ENCODE measurements at places on chromosomes 5 and 9.

DNA sequence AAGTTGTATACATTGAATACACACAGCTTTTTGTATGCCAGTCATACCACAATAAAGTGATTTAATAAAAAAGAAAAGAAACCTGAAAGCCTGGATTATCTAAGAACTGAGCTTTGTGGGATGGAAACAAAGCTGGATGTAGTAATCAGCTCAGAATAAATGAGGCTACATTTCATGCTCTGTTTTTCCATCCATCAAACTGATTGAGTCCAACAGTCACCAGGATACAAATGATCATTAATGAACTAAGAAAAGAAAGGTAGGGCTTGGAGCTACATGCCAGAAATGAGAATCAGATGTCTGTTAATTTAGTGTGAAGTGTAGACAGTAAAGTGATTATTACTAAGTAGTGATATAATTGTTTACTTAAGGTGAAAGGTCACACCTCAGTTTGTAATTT is 109.8 kb upstream of the TARS1 start:
- DNase-seq = no peak

DNA sequence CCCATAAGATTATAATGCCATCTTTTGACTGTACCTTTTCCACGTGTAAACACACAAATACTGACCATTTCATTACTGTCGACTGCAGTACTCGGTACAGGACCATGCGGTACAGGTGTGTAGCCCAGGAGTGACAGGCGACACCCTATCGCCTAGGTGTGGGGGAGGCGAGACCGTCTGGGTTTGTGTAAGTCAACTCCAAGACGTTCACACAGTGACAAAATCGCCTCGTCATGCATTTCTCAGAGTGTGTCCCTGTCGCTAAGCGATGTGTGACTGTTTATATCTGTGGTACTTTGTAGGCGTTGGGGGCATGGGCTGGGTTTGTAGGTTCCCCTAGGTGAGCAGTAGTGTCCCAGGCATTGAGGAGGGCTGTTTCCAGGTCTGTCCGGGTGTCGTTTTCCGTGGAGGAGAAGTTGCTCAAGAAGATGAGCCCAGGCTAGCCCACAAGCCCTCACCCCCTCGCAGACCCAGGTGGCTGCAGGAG is 20.3 kb downstream of the NEK6 start:
- DNase-seq = peak; percentile 40

- no peak for DNase-seq
Measured at GRCh38 chr9:96514108-96514799, 64.3 kb downstream of the HABP4 start.

GRCh38 chr5:13662626-13663025 is 281.9 kb downstream of the DNAH5 start:
- DNase-seq = no peak

GRCh38 chr5:39437467-39437866 is 12.7 kb upstream of the DAB2 start:
- no peak for DNase-seq

DNA sequence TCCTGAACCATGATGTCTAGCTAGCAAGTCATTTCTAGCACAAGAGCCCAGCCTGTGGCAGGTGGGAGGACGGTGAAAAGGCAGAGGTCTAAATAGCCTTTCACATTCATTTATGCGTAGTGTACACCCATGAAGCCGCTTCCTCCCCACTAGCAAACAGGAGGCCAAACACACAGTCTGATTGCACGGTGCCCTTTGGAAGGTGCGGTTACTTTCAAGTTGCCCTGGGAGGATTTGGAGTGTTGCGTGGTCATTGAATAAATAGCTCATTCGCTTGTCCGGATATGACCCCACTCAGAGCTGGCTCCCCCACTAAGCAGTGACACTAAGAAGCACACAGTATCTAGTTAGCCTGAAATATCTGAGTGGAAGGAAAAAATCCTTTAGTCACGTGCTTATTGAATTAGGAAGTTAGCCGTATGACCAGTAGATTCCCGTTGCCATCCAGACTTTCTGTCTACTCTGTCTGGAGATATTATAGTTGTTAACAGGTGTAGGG is 664 bp upstream of the ARSB start:
- DNase-seq = peak; percentile 17

GRCh38 chr5:82656341-82656761 is 378.2 kb upstream of the RPS23 start:
- DNase-seq = no peak

DNA sequence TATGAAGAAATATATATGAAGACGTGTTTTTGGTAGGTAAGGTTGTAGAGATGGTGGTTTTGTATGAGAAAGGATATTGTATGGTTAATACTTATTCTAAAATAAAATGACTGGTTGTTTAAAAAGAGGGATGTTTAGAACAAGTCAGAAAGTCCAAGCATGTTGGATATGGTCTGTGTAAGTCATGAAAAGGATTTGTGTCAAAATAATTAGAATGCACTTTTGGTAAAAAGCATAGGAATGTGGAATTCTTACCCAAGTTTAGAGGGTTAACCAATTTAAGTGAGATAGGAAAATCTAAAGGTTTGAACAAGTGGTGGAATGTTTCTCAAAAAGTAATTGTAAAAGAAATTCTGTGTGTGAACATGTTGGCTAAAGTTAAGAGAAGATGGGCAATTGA is 1556.5 kb upstream of the C9orf72 start:
- no peak for DNase-seq

DNA sequence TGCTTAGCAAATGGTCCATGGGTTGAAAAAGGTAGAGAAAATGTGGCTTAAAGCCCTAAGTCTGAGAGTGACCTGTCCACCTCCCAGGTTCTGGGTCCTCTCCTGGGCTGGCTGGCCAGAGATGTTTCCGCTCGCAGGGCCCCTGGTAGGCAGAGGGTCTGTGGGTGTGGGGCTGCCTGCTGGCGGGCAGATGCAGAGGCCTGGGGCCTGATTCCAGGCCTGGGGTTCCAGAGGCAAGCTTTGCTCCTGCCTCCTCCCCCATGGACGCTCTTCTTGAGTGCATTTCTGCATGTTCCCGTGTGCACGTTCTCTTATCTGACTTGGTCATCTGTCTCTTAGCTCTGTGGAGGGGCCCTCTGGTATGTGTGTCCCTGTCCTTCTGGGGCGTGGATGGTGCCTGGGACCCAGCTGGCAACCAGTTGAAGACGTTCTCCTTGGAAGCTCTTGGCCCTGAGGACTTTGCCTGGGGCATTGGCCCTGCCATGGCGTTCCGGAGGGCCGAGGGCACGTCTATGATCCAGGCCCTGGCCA is 3.8 kb downstream of the MIGA2 start:
- peak; percentile 22 for DNase-seq

DNA sequence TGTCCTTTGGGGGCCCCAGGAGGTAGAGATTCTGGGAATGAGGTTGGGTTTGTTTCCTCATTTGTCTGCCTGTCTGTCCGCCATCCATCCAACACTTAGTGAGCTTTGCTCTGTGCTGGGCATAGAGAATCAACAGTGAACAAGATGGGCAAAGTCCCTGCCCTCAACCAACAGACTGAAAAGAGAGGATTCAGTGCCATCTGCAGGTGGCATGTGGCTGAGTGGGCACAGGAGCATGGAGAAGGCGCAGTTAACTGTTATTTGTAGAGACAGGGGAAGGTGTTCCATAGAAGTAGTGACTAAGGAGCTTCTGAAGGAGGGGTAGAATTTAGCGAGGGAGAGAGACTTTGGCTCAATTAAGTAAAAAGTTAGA is 23.1 kb downstream of the POLR1E start:
- no peak for DNase-seq

GRCh38 chr9:2469681-2470221 is 151.8 kb upstream of the VLDLR start:
- no peak for DNase-seq

DNA sequence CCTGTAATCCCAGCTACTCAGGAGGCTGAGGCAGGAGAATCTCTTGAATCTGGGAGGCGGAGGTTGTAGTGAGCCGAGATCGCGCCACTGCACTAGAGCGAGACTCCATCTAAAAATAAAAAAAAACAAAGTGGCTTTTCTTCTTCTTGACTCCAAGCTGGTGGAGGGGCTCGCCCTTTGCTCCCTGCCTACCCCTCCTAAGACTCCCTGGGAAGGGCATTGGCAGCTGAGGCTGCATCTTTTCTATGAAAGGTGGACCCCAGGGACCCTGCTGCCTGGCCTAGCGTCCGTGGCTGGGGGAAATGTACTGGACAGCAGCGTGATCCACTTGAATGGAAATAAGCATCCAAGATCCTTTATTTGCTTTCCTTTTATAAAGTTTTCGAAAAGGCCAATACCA is 24.0 kb downstream of the ROPN1L start:
- DNase-seq = no peak

GRCh38 chr9:121783521-121784507 is 132.4 kb downstream of the DAB2IP start:
- peak; percentile 86 for DNase-seq

DNA sequence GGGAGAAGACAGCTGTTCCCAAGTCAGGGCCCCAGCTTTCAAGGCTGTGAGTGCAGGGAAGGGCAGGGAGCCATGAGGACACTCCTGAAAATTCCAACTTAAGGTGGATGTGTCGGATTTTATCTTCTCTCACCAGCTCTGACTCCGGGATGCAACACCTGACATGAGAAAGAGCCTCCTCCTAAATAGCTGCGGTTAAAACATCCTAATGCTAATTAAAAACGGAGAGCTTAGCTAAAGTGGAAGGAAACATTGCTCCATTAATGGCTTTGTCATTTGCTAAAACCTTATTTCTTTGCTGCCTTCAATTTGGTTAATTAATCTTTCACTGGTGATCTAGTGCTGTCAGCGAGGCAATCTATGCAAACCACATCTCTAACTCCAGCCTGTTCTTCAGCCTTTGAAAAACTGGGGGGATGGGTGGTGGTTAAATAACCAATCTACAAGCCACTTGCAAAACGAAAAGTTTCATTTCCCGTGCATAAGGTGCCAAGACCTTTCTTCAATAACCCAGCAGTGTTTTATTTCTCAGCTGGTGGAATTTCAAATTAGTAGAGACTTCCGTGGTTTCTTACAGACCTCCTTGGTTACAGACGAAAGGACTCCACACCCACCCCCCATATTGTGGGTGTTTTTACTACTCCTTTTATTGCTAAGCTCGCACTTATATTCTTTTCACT is 379.6 kb downstream of the MLLT3 start:
- no peak for DNase-seq

DNA sequence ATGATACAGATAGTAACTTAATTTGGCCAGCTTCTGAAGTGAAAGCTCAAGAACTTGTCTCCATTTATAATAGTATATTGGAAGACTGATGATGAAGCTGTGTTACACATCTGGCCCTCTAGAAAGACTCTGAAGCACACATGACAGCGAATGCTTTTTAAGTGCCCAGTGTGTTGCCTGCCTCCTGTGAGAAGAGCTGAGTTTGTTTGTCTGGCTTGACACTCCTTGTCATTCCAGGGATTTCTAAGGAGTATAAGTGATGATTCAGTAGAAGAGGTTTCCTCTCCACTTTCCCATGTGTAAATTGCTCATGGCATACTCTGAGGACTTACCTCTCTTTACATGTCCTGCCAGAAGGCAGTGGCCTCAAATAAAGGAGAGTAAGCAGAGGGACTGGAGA is 30.4 kb upstream of the LRRTM2 start:
- no peak for DNase-seq

GRCh38 chr9:112863746-112864145 is 26.9 kb downstream of the SLC46A2 start:
- no peak for DNase-seq

- no peak for DNase-seq
Measured at GRCh38 chr5:159061179-159061796, 38.4 kb downstream of the EBF1 start.

GRCh38 chr9:10172476-10172875 is 440.3 kb downstream of the PTPRD start:
- DNase-seq = no peak

- no peak for DNase-seq
Measured at GRCh38 chr5:90014420-90014819, 395.1 kb downstream of the CETN3 start.

- peak; percentile 75 for DNase-seq
Measured at GRCh38 chr5:62621280-62621679, 42.7 kb downstream of the LRRC70 start.

DNA sequence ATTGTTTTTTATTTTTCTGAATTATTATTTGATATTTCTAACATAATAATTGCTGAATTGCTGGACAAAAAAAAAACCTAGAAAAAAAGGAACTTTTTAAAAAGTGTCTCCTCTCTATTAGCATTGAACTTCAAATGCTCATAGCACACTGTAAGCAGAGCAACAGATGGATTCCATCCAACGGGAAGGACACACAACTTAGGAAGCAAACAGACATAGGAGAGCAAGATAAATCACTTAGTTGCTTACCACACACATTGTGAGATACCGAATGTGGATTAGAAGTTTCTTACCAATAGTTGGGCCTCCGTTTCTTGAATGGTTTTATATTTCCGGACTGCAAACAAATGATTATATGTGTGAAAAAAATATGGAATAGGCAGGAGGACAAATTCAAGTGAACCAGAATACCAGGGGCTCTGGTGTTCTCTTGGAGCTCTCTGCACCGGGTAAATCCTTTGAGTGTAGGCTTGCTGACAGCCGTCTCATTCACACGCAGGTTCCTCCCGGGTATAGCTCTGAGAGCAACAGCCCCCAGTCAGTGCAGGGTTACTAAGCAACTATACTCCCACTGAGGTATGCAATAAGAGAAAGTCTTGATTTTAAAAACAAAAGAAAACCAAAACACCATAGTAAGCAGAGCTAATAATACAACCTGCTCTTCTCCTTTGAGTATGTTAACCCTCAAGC is 217.6 kb downstream of the TMEM167A start:
- peak; percentile 51 for DNase-seq

GRCh38 chr5:81241961-81242648 is 9.0 kb downstream of the CKMT2 start:
- DNase-seq = no peak

- DNase-seq = no peak
Measured at GRCh38 chr5:17037751-17038150, 101.7 kb upstream of the MYO10 start.
